ENCODE measurements at places on chromosomes 2 and 18. TPM values are rescaled to one million over a fixed set of nuclear protein-coding genes. Genes with fewer than 3 reads are reported as not detected.
A peak's percentile ranks its signal among the peaks of the same experiment; 100 is the strongest.

DNA sequence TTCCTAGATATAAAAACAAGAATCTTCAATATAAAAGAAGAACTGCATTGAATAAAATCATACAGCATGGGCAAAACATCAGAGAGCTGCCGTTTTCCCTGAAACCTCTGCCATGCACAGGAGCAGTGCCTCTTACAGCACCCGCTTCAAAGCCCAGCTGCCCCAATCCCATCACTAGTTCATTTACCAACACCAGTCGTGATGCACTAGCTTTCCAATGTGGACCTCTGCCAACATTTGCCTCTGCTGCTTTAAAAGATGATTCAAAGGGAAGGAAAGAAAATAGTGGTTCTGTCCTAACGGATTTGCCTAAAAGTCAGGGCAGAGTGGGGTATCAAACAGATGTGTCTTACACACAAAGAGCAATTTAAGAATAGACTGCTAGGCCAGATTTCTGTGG is 43.4 kb upstream of the AP1S3 start:
- no peak for DNase-seq

- DNase-seq = no peak
Measured at GRCh38 chr2:134482766-134483340, 229.0 kb downstream of the MGAT5 start.

- peak; percentile 78 for DNase-seq
Measured at GRCh38 chr2:219119422-219120043, 41.1 kb downstream of the NHEJ1 start.

GRCh38 chr2:25453199-25453905 is 111.6 kb upstream of the DNMT3A start:
- no peak for DNase-seq

DNA sequence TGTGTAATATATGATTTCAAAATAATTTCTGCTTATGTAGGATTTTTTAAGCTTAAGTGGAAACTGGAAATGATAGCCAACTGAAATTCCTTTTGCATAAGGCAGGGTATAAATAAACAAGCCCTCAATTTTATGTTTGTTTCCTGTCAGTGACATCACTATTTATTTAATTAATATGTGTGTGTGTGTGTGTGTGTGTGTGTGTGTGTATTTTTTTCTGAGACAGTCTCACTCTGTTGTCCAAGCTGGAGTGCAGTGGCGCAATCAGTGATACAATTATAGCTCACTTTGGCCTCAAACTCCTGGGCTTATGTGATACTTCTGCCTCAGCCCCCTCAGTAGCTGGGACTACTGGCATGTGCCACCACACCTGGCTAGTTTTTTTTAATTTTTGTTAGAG is 29.3 kb upstream of the CYP20A1 start:
- DNase-seq = no peak

DNA sequence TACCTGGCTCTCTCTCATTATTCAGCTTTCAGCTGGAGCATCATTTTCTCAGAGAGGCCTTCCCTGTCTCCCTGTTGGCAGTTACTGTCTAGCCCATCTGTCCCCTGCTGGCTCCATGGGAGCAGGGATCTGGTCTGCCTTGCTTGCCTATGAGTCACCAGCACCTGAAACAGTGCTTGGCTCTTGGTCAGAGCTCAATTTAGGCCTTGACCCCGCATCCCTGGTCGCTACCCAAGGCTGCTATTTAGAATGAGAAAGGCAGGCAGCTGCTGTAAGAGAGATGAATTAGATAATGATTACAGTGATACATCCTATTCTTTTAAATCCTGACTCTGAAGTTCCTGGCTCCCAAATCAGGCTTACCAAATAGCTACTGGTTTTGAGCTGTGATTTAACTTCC is 32.9 kb downstream of the KCNE4 start:
- no peak for DNase-seq

GRCh38 chr2:20476950-20477349 is 30.1 kb downstream of the RHOB start:
- DNase-seq = no peak

- no peak for DNase-seq
Measured at GRCh38 chr18:58373481-58373880, 255.4 kb downstream of the ALPK2 start.

- DNase-seq = no peak
Measured at GRCh38 chr18:31432316-31432715, 15.2 kb upstream of the DSG3 start.

GRCh38 chr2:160472839-160473251 is 20.8 kb downstream of the RBMS1 start:
- no peak for DNase-seq

- DNase-seq = peak; percentile 78
Measured at GRCh38 chr2:202278036-202278760, 12.6 kb downstream of the NOP58 start.

- no peak for DNase-seq
Measured at GRCh38 chr2:140747665-140748064, 1383.2 kb downstream of the LRP1B start.

DNA sequence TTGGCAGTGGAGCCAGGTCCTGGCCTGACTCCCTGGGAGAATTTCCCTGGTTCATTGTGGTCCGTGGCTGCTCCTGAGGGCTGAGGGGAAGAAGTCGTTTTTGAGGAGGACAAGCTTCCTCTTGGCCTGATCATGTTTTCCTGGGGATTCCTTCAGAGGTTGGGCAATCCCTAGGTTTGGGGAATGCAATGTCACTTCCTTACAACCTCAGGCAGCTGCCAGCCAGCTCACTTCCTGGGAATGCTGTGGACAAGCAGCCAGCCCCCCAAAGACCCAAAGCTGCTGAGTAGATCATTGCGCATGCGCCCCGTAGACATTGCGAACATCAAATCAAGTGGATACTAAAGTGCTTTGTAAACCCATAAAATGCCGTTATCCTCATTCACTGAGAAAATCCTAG is 7.7 kb upstream of the DNMT3A start:
- no peak for DNase-seq

DNA sequence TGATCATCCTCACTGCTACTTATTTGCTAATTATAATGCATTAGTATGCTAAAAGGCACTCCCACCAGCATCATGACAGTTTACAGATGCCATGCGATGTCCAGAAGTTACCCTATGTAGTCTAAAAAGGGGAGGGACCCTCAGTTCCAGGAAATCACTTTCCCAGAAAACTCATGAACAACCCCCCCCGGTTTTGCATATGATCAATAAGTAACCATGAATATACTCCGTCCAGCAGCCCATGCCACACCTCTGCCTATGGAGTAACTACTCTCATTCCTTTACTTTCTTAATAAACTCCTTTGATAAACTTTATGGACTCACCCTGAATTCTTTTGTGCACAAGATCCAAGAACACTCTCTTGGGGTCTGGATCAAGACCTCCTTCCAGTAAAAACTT is 86.8 kb downstream of the MALT1 start:
- no peak for DNase-seq

- no peak for DNase-seq
Measured at GRCh38 chr18:26419746-26420145, 128.6 kb downstream of the KCTD1 start.

DNA sequence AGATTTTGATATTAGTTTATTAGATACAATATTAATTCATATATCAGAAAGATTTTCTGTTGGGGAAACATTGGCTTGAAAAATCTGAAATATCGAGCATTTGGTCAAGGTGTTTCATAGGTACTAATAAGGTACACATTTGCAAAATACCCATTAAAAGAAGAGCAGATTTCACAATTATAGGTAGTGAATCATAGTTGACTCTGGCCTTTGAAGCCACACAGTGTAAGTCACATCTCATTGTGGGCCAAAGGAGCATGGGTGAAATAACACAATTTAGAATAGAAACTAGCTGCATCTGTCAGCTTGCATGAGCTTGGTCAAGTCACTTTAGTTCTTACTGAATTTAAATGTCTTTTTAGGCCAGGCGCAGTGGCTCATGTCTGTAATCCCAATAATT is 4.9 kb downstream of the KDM3A start:
- no peak for DNase-seq

- no peak for DNase-seq
Measured at GRCh38 chr2:148664229-148664628, 19.7 kb downstream of the EPC2 start.

- DNase-seq = no peak
Measured at GRCh38 chr2:198587741-198588140, 783.3 kb downstream of the PLCL1 start.

DNA sequence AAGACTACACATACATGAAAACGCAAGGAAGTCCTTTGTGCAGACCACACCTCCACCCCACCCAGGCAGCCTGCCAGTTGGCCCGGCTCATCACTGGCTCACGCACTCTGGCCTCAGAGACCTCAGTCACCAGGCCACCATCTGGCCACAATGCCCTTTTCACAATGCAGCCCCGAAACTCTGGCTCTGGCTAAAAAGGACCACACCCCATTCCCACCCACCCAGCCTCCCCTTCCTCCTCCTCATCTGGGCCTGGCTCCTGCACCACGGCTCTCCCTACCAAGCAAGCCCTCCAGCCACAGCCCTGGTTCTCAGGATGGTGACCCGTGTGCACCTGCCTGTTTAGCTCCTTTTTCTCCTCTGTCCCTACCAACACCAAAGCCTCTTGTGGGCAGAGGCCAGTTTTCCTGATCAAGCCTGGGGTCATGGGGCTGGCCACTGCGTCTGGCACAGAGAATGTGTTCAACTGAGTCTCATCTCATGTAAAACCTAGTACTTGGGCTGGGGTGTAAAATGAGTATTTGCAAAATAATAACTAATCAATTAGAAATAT is 7.4 kb downstream of the HDAC4 start:
- DNase-seq = no peak

- no peak for DNase-seq
Measured at GRCh38 chr2:15818318-15818753, 122.0 kb upstream of the MYCN start.

HAAO gene
- not detected for total RNA-seq

WDR43 gene
- total RNA-seq = 59.1 TPM

CFC1 gene
- total RNA-seq = not detected

ZAP70 gene
- total RNA-seq = not detected

ARHGAP15 gene
- not detected for total RNA-seq

MOGAT1 gene
- total RNA-seq = not detected

IL36RN gene
- not detected for total RNA-seq

WDFY1 gene
- total RNA-seq = 126 TPM

LRATD1 gene
- 2.4 TPM for total RNA-seq

SFT2D3 gene
- 5.8 TPM for total RNA-seq

UCN gene
- total RNA-seq = 0.37 TPM

PROC gene
- total RNA-seq = not detected

FIGLA gene
- total RNA-seq = not detected

Data from dermis blood vessel endothelial cell (primary cell).